ENCODE measurements at places on chromosomes 3 and 15.

GRCh38 chr15:69434238-69434637 lies 18.4 kb upstream of the RPLP1 start:
- DNase-seq, result no peak

DNA sequence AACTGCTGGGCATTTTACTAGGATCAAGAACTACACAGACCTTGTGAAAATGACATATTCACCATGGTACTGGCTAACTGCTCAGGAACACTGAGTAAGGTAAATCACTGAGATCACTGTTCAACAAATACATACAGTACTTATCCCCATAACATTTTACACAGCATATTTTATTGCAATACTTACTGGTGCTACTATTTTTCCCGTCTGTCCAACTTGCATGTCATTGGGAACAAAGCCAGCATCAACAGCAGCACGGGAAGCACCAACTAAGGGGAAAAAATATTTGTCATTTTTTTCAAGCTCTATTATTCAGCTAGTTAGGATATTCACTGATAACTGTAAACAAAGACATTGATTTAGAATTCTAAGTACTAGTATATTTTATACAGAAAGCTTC lies 37.0 kb downstream of the ETFA start:
- no peak for DNase-seq

DNA sequence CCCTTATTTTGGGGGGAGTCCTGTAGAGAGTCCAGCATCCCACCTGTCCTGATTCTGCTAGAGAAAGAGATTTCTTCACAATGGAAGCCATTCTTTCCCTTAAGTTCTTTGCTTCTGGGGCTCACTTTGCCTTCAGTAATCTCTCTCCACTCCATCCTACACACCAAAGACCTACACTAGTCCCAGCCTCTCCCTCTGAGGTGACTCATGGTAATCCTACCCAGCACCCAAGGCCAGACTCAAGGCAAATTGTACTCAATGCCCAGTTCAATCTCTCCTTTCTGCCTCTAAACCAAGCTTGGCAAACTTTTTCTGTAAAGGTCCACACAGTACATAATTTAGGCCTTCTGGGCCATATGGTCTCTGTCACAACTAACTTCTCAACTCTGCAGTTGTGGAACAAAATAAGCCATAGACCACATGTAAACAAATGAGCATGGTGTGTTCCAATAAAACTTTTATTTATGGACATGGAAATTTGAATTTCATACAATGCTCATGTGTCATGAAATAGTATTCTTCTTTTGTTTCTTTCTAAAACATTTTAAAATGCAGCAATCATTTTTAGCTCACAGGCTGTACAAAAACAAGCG lies 72.5 kb downstream of the MRPL46 start:
- DNase-seq, result no peak

DNA sequence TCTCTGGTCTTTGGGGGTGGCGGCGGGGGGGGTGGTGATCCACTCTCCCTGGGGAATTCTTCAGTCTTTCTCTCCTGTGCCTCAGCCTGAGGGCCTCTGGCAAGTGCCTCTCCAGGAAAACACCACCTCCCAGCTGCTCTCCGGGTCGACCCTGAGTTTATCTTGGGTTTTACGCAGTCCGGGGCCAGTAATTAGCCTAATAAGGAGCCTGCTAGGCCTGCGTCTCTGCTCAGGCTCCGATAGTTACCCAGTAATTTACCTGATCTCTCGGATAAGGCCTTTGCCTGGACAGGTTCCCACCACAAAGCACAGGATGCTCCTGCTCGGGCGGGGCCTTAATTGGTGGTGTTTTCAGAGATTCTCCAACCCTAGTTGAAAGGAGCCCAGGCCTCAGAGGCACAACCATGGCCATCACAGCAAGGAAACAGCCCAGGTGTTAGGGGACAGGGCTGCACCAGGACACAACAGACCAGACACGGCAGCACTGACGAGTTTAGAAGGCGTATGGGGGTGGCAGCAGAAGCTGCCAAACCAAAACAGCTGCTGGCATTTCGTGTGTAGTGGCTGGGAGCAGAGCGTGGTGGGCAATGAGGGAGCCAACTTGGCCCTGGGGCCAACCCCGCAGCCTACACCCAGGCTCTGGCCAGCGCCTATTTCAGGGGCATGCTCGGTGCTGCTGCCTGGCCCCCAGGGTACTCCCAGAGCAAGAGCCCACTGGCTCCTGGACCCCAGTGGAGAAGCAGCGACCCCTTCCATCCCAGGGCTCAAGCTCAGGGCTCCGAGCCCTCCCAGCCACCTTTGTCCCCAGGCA lies 71.4 kb downstream of the KLF13 start:
- DNase-seq, result no peak

DNA sequence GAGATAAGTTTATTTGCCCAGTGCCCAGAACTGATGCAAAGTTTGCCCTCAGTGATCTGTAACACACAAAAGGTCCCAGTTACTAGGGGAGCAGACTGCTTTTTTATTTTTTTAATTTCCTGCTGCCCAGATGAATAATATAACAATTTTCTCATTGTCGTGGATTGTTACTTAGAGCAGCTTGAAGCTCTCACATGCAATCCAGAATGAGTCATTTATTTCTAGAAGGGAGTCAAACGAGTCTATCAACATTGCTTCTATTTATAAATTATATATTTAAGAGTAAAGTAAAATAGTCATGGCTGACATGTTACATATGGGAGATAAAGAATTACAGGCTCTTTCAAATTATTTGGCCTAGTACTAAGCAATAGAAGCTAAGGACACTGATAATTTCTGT lies 41.3 kb downstream of the MEIS2 start:
- DNase-seq, result no peak

- DNase-seq, result no peak
Measured at GRCh38 chr3:130759692-130760338, 13.2 kb upstream of the PIK3R4 start.

- no peak for DNase-seq
Measured at GRCh38 chr3:16545413-16546185, 32.1 kb upstream of the RFTN1 start.

- no peak for DNase-seq
Measured at GRCh38 chr15:90560229-90560776, 30.6 kb downstream of the CRTC3 start.

DNA sequence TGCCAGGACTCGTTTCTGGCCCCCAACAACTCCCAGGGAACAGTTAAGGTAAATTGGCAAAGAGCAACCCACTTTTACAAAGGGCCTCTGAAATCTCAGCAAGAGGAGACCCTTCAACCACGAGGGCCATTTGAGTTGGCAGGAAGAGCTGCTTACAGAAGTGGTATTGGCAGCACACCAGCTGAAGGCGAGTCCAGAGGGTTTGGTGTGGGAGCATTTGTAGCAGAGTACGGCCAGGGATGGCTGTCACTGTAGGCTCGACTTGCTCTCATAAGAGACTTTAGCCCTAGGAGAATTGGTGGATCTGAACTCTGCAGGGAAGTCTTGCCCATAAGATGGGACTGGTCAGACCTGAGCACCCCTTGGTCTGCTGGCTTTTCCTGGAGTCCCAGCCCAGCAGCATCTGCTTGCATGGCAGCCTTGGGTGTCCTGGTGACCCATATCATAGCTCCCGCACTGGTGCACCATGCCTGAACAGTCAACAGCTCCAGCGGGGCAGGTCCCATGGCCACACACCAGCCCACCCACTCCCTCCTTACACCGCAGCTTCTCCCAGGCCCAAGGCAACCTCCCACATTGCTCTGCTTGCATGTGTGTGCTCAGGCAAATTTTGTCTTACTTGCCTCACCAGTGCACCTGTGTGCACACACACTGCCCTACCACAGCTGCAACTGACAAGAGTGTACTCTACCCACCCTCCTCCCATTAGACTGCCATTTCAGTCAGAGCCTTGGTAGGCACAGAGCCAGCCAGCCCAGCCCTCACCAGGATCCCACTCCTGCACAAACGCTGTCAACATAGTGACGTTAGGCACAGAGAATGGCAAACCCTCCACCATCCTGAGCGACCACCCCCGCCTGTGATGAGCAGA lies 861.6 kb upstream of the DPPA4 start:
- peak; percentile 12 for DNase-seq

- no peak for DNase-seq
Measured at GRCh38 chr3:59381282-59381681, 331.5 kb upstream of the CFAP20DC start.

GRCh38 chr3:168620854-168621253 lies 525.1 kb upstream of the GOLIM4 start:
- DNase-seq, result peak; percentile 21

- DNase-seq, result no peak
Measured at GRCh38 chr3:167396075-167396474, 16.0 kb upstream of the ZBBX start.

DNA sequence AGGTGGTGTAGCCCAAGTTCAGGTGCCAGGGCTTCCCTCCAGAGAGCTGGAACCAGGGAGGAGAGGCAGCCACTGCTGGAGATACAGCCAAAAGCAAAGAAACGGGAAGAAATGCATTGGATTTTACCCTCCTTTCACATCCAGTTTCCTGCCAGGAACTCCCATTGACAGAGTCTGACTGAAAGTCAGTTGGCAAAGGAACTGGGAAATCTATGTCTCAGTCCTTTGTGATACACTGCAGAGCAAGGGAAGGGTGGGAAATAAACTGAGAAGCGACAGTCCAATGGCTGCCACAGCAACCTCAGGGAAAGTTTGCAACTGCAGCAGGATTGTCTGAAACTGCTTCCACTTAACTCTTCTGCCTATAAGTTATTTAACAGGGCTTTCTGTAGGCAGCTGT lies 142.6 kb downstream of the SATB1 start:
- DNase-seq, result no peak

DNA sequence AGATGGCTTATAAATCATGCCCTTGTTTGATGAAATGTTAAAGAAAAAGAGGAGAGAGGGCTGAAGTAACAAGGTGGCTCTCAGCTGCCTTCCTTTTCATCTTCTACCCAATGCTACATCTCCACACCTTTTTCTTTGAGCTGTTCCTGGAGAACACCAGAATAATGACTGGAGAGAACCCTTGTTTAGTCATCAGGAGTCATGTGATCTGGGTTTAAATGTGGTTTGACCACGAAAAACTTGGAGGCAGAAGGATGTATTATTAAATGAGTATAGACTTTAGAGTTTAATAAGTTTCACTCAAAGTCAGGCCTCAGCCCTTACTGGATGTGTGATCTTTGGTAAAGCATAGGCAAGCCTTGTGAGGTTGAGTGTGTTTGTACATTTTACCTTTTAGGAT lies 230.3 kb upstream of the TBL1XR1 start:
- DNase-seq, result no peak

DNA sequence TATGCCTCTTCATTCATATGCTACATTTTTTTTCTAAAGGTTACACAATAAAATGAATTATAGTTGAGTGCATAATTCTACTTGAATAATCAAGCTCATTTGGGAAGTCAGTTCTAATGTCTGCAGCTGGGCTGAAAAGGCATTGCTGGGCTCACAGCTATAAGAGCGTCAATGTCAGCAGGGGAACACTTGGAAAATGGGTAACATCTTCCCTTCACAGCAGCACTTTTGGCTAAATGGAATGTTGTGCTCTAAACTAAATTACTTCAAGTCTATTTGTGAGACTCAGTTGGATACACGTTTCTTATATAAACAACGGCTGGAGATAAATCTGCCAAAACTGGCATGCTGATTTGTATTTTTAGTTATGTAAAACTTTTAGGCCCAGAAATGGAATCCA lies 357.8 kb downstream of the TBL1XR1 start:
- no peak for DNase-seq

DNA sequence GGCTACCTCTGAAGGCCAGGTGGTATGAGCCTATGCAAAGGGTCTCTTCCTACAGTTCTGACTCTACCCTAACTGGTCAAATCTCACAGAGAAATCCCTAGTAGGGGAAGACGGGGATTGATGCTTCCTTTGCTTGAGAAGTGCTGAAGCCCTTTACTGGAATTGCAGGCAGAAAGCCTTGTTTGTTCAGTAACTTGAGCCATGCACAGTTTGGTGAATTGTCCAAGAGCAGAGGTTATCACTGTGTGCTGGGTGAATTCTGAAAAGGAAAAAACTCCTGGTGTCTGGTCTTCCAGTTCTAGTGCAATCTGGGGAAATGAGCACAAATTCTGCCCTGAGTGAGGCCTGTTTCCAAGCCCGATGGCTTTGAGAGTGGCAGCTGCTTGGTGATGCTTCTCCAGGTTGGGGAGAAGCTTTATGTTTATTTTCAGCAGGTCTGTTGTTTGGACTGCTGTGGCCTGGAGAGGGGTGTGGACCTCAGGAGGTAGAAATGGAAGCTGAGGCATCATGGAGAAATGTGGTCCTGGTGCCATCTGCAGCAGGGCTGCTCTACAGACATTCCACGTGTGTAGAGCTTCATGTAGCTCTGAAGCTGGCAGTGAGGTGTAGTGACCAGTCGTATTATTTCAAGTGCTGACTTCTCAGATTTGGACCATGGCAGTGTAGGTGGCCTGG lies 60.9 kb downstream of the ARNT2 start:
- no peak for DNase-seq

DNA sequence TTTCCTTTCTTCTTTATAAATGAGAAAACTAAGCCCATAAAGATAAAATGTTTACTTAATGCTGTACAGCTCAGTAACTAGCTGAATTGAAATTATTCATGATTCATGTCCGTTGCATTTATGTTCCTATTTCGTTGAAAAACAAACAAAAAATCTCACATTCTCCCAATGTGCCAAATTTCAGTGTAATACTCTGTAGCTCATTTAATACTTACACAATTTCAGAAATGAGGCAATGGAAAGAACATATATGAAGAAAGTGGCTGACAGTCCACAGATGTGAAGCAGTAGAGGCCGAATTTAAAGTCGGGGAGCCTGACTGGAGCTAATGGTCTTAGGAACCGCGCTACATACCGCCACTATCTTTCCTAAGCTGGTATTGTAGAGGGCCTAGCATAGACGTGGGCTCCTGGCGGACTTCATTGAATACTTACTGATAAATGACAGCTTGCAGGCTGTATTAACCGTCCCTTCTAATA lies 651 bp downstream of the PLSCR2 start:
- DNase-seq, result no peak

DNA sequence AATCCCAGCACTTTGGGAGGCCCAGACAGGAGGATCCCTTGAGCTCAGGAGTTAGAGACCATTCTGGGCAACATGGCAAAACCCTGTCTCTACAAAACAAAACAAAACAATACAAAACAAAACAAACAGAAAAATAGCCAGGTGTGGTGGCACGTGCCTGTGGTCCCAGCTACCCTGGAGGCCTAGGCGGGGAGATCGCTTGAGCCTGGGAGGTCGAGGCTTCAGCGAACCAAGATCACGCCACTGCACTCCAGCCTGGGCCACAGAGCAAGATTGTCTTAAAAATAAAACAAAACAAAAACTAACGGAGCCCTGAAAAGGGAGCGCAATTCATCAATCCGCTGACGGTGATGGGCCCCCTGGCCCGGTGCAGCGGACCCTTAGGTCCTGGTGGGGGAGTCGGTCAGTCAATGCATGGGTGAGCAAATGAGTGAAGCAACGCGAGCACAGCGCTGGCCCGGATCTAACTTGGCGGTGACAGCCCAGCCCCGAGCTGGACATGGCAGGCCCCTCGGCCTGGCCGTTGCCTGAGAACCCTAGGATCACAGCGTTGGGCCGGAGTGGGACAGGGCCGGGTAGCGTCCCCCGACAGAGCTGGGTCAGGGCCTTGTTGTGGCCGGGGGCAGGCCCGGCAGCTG lies 52.4 kb upstream of the BLM start:
- DNase-seq, result no peak
